ENCODE measurements at places on chromosomes 6 and 20. TPM values are rescaled to one million over a fixed set of nuclear protein-coding genes. Genes with fewer than 3 reads are reported as not detected.

DNA sequence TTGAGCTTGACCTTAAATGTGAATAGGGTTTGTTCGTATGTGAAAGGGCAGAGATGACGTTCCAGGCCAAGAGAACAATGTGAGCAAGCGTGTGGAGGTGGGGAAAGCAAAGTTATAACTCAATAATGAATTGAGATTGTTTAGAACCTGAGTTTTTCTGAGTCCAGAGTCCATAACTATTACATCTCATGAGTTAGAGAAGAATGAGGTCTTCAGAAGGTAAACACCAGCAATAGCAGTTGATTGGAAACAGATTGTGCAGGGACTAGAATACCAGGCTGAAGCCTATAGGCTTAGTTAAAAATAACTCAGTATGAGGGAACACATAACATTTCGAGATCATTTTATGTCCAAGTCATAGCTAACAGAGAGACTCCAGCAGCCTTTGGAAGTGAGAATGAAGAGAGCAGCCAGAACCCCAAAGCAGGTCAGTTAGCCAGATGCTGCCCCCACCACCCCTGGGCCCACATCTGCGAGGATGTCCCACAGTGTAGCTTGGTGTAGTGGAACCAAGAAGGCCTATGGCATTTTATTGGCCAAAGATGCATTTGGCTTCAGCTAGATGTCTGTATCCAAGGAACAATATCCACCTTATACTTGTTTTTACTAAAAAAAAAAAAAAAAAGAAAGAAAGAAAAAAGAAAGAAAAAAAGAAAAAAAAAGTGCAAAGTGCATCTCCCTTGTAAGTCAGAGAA lies 121.7 kb downstream of the TNFRSF21 start:
- no peak for DNase-seq

DNA sequence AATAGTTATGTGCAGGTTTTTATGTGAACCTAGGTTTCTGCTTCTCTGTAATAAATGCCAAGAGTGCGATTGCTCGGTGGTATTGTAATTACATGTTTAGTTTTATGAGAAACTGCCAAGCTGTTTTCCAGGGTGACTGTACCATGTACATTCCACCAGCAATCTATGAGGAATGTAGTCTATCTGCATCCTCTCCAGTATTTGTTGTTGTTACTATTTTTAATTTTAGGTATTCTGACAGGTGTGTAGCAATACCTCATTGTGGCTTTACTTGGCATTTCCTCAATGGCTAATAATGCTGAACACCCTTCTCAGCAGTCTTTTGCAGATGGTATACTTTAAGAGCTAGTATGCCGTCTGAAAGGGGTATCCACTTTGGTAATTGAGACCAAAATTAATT lies 142.1 kb downstream of the BMP2 start:
- no peak for DNase-seq

GRCh38 chr6:97175806-97176205 lies 107.2 kb downstream of the MMS22L start:
- no peak for DNase-seq

DNA sequence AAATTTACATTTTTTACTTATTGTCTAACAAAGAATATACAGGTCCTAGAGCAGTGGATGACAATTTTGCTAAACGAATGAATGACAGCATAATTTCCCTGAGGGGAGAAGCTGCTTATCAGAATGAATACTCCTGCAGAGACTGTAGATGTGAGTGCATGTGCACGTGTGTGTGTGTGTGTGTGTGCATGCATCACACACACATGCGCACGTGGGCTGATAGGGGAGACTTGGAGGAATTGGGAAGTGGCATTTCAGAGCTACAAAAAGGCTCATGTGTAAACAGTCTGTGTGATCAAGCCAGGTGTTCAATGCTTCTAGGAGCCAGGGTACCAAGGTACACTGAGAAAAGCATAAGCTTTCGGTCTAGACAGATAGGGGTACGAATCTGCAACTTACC lies 93.5 kb upstream of the SASH1 start:
- no peak for DNase-seq

The ZSCAN9 gene
- 14.0 TPM for polyA plus RNA-seq

DNA sequence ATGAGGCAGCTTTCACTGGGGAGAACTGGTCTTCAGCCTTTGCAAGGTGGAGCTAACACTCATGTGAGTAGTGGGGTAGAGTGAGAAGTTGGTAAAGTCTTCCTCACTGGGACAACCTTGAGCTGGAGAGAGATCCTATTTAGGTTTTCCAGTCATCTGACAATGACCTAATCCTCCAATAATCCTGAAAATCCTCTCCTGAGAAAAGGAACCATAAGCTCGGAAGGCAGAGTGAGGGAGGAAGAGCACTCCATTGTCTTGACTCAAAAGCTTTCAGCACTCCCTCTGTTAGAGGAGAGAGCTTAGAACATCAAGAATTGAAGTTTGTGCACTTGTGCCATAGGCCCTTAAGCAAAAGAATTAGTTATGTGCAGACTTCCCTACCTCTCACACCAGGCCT lies 77.8 kb downstream of the TRAM2 start:
- no peak for DNase-seq

The HEY2 gene
- 46.1 TPM for polyA plus RNA-seq

The RBBP8NL gene
- 1.6 TPM for polyA plus RNA-seq

GRCh38 chr6:154187714-154188113 lies 148.7 kb downstream of the OPRM1 start:
- no peak for DNase-seq

- DNase-seq = no peak
Observed at GRCh38 chr6:118080547-118080946, 173.5 kb downstream of the SLC35F1 start.

DNA sequence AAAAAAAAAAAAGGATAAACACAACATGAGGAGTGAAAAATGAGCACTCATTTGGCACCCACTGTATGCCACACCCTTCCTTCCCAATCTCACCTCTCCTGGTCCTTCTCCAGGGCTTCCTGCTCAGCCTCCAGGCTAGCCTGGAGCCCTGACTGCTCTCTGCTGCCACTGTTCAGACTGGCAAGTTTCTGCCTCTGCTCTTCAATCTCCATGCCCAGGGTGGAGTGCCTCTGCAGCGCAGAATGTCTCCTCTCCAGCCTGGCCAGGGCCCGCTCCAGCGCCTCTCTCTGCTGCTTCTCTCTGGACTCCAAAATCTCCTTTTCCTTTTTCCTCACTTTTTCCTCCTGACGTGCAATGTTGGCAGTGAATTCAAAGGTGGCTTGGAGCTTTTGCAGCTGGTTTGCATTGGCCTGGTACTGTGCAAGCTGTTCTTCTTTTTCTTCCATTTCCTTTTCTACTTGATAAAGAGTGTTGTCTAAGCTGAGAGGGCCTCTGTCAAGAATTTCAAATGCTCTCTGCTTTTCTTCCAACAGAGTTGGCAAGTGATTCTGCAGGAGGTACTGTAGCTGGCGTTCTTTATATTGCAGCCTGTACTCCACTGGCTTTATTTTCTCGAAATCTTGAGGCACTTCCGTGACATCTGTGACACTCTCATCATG lies 194.4 kb downstream of the KIF16B start:
- DNase-seq = no peak

DNA sequence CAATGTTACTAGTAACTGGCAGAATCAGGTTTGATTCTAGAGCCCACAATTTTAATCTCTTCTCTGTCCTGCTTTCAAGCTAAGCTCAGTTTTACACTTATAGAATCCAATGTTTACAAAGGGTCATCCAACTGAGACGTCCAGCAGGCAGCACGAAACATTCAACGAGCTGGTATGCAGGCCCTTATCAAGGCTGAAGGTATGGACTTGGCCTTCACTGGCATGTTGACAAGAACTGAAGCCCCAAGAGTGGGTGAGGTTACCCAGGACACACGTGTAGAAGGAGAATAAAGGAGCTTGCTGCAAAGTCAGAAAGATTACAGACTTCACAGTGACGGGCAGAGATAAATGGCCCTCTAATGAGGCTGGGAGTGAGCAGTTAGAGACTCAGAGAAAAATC lies 187.4 kb downstream of the KIF16B start:
- no peak for DNase-seq

GRCh38 chr6:169763308-169763707 lies 11.9 kb downstream of the ERMARD start:
- DNase-seq = no peak

DNA sequence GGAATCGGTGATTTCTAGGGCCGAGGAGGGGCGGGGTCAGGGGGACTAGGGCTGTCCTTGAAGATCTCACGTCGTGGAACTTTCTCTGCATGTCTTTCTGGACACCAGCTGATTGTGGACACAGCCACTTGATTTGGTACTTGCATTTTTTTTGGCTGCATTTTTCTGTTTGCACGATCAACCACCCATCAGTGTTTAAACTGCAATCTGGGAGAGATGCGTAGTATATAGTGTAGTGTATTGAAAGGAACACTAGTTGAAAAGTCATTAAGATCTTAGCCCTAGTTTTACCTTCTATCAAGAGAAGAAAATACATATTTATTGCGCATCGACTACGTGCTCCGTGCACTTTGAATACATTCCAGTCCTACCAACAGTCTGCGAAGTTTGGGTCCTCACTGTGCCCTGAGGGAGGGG lies 657 bp downstream of the NT5DC1 start:
- DNase-seq = no peak

The RIMS4 gene
- polyA plus RNA-seq = 2.3 TPM

The PIGT gene
- 69.0 TPM for polyA plus RNA-seq

Data from aorta (tissue), 5 donors.